ENCODE measurements at places on chromosomes 11 and 22.

- DNase-seq = no peak
Observed at GRCh38 chr22:37819105-37819433, 4.1 kb upstream of the GALR3 start.

DNA sequence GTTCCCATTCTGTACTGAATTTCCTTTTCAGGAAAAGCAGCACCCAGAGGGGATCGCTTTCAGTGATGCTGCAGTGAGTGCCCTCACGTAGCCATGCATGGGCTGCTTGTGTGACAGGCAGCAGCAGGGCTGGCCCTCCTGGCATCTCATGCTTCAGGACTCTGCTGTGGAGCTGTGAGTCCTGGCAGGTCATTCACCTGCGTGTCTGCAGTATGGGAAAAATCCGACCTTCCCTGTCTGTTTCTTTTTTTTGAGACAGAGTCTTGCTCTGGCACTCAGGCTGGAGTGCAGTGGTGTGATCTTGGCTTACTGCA is 13.4 kb downstream of the GLB1L2 start:
- DNase-seq = no peak

DNA sequence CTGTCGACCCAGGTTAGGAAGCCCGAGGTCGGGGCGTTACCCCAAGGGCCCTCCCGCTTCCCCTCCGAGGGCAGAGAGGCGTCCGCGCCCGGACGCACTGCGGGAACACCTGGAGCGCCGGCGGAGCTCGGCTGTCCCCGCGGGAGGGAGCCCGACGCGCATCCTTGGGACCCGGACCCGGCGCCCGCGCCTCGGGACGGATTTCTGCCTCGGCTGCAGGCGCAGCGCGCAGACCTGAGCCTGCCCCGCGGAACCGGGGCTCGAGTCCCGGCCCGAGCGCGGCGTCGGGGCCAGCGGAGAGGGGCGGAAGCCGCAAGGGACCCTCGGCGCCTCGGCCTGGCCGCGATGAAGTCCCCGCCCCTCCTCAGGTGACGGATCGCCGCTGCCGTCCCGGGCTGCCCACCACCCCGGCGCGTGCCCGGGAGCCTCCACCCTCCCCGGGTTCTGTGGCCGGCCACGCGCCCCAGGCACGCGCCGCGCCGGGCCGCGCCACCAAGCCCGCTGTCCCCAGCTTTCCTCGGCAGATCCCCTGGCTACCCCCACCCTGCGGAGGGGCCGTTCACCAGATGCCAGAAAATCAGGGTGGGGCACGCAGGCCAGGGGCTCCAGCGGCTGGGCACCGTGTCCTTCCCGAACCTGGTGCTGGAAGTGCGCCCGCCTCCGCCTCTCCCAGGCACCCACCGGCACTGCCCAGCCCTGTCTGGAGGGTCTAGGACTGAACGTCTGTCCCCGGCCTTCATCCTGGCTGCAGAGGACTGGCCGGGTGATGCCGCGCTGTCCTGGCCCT is 410 bp downstream of the GLB1L3 start:
- DNase-seq = no peak

GRCh38 chr22:27032091-27032761 is 374.8 kb downstream of the MIAT start:
- DNase-seq = no peak

GRCh38 chr11:87425391-87425790 is 387.7 kb downstream of the TMEM135 start:
- DNase-seq = no peak

DNA sequence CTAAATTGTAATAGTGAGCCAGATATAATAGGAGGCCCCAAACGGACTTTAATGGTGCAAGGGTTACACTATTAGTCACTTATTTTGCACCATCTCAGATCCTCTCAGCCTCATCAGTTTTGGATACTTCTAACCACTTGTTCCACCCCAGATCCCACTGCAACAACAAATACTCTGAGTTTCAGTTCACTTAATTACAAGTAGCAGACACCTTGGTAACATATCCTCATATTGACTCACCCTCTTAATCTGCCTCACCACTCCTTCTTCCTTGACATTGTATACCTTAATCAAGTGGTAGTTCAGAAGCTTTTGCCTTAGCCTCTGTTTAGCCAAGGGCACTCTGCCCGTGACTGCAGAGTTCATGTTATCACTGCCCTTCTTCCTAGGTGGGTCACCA is 256.1 kb upstream of the UBASH3B start:
- no peak for DNase-seq

- DNase-seq = no peak
Observed at GRCh38 chr22:48727454-48728058, 1100.1 kb downstream of the BRD1 start.

DNA sequence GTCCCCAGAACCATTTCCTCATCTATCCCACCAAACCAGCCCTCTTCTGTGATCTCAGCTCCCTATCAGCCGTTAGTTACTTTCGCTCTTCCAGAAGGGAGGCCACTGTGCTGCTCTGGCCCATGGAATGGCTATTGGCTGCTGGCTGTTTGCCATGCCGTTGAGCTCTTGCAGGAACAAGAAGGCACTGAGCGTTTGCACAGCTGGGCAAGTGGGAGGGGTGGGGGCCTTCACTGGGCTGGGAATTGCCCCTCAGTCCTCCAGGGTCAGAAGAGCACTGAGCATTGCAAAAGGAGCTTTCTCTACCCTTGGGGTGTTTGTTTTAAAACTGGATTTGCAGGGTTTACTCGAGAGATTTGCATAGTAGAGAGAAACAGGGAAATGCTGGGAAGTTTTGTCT is 129.0 kb upstream of the PARVA start:
- DNase-seq = no peak

DNA sequence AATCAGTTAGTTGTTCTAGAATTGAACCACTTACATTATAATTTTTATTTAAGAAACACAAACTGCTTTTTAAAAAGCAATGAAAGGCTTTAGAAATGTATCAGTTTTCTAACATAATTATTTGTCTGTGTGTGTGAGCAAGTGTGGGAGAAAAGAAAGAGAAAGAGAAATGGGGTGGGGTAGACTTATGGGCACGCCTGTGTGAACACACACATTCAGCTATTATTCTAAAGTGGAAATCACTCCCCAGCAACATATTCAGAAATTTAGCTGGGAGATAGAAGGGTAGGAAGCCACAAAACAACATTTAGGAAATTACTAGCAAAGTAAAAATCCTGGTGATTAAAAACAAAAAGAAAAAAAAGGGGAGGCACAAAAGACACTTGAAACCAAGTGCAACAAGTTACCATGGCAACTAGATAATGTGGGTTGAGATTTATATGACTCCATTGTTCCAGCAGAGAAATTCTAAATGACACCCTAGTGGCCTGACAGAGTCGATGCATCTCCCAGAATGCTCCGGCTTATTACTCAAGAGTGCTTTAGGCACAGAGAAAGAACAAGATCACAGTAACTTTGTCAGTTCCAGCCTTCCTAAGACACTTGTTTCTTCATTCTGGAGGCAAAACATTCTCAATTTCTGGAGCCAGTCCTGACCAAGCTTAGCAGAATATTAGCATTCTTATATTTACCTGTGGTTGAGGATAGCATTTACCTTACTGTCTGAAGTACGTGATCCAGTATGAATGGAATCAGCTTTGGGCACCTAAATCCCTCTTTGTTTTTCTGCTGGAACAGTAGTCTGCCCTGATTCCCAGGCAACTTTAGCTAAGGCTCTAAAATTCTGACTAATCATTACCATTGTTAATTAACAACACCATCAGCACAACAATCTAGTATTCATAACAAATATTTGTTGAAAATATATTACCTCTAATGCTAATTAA is 444.4 kb downstream of the DLG2 start:
- DNase-seq = peak; percentile 41

DNA sequence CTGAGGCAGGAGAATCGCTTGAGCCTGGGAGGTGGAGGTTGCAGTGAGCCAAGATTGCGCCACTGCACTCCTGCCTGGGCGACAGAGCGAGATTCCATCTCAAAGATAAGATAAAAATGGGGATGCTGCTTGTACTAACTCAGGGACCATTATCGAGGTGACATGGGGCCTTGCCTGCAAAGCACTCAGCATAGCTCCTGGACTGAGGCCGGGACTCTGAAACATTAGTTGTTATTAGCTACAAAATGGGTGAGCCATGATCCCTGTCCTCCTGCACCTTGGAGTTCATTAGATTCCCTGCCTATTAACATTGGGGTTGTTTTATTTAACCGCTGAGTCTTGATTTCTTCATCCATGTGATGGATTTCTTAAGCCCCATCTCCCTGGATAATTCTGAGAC is 5.1 kb downstream of the PPP2R5B start:
- no peak for DNase-seq

GRCh38 chr11:65293909-65294381 is 20.7 kb upstream of the CDC42EP2 start:
- DNase-seq = no peak

- DNase-seq = no peak
Observed at GRCh38 chr11:102117472-102118113, 7.3 kb downstream of the YAP1 start.

DNA sequence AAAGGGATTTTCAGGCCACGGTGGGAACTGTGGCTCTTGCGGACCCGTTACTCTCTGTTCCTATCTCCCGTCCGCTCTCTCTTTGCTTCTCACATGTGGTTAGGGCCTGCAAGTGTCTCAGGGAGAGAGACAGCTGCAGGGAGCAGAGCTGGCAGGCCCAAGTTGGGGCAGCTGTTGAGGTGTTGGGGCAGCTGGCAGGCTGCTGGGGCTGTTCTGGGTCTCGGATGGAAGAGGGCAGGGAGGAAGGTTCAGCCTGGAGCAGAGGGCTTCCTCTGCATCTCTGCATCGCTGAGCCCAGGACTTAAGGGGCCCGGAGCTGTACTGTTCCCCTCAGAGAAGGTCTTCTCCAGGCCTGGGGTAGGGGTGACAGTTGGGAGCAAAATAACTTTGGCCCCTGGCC is 2.6 kb upstream of the CNIH2 start:
- DNase-seq = no peak

GRCh38 chr11:129917231-129917630 is 21.9 kb upstream of the NFRKB start:
- DNase-seq = no peak

DNA sequence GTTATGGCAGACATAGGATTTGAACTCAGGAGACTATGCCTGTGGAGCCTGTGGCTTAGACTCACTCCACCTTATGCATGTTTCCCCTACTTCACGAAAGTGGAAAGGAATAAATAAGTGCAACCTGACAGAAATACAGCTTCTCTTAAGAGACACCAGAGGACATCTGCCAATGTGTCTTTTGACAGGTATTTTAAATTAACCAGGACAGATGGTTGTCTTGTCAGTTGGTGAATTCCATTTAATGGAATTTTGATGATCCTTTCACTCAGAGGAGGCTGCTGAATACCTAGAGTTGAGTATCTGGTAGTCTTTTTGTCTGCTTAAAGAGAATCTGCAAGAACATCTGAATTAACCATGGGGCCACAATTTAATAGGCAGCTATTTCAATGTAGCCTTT is 46.1 kb downstream of the NELL1 start:
- no peak for DNase-seq

DNA sequence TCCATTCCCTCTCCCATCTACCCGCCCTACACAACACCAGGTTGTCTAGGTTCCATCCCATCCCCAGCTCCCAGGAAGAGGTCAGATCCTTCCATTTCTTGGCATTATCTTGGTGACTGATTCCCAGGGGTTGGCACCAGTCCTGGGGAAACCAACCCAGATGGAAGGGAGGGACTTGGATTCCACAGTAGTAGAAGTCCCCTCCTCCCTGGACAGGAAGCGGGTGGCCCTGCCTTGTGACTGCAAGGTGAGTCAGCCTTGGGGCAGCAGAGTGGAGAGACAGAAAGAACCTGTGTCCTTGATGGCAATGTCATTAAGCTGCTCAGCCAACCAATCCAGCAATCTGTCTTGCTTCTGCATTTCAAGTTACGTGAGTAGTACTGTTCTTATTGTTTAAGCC is 26.5 kb downstream of the SYT13 start:
- DNase-seq = no peak

- no peak for DNase-seq
Observed at GRCh38 chr11:111173221-111173620, 72.3 kb upstream of the POU2AF2 start.

- DNase-seq = no peak
Observed at GRCh38 chr11:78660471-78660870, 85.8 kb upstream of the NARS2 start.

GRCh38 chr22:46801331-46801811 is 38.9 kb downstream of the TBC1D22A start:
- DNase-seq = no peak

DNA sequence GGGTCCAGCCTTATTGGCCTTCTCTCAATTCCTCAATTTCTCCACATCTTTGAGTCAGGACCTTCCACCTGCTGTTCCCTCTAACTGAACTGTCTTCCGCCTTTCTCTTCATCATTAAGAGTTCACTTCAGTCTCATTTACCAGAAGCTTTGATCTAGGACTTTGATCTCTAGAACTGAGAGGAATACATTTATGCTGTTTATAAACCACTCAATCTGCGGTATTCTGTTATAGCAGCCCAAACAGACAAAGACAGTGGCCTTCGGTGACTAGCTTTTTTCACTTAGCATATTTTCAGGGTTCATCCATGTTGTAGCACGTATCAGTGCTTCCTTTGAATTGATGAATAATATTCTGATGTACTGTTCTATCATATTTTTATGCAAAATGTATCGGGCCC is 10.5 kb downstream of the CLPB start:
- DNase-seq = no peak

DNA sequence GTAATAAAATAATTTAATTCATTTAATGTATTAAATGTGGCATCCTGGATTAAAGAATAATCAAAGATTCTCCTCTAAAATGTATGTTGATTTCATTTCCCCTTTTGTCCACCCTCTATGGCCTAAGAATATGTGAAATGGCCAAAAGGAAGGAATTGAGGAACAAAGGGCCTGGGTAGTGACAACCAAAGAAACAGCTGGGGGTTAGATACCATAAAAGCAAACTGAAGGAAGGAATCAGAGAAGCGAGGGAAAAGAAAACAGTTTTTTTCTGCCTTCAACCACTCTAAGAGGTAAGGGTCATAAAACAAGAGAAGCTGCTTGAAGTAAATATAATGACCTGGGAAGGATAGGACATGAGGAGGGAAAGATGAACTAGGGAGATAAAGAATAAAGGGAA is 139.3 kb downstream of the FAM76B start:
- DNase-seq = no peak

- no peak for DNase-seq
Observed at GRCh38 chr11:35138606-35138942, 397 bp upstream of the CD44 start.

GRCh38 chr11:12536566-12536965 is 137.7 kb upstream of the TEAD1 start:
- no peak for DNase-seq

DNA sequence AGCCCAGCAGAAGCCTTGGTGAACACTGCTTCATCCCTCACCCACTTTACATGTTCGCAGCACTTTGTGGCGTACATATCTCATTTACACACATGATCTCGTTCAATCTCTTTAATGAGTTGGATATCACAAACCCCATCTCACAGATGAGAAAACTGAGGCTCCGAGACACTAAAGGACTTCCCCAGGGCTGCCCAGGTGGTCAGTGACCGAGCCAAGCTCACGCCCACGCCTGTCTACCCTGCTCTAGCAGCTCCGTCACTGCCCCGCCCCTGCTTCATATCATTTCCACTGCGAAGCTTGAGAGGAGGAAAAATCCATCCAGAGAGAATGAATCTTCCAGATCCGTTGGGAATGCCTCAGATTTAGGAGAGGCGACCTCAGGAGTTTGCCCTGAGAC is 11.8 kb upstream of the DSCAML1 start:
- DNase-seq = no peak

Data from germinal center (tissue), 1 donor.